ENCODE measurements at places on chromosomes 12 and 14. TPM values are rescaled to one million over a fixed set of nuclear protein-coding genes. Genes with fewer than 3 reads are reported as not detected.

Gene ATL1
- total RNA-seq, result 44.0 TPM

Gene C12orf56
- total RNA-seq, result 1.8 TPM

- no peak for DNase-seq
Observed at GRCh38 chr14:100639280-100639679, 52.1 kb upstream of the BEGAIN start.

Gene KRT77
- not detected for total RNA-seq

GRCh38 chr14:62081951-62082350 is 319.7 kb downstream of the SNAPC1 start:
- DNase-seq, result no peak

Gene BCL2L2
- 32.6 TPM for total RNA-seq

Gene GPHB5
- total RNA-seq, result not detected

DNA sequence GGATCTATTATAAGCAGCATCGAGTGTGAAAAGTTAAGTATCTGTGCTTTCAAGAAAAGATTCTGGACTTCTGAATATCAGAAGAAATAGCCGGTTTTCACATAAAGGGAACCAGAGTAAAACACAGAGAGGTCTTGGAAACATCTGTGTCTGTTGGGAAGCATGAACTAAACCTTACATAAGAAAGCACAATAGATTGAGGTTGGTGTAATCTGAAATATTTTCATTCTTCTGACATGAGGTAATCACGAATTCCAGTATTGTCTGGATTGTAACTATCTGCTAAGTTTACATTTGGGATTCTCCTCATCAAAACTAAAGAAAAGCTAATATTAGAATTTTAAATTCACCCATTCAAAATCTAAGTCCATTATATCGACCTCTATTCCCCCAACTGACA is 161.3 kb downstream of the CPNE8 start:
- no peak for DNase-seq

DNA sequence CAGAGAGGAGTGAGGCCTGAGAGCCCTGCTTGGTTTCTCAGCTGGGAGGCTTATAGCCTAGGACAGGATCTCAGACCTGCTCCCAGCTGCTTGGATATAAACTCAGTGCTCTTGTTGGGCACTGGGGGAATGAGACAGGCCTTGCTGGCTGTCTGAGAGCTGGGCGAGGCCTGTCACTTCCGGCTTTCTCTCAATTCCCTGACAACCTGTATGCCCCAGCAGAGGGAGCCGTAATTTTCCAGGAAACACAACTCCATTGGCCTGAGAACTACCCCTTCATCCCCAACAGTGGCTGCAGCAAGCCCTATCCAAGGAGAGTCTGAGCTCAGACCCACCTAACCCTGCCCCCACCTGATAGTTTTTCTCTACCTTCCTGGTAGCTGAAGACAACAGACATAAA is 258.3 kb upstream of the STXBP6 start:
- DNase-seq, result no peak

DNA sequence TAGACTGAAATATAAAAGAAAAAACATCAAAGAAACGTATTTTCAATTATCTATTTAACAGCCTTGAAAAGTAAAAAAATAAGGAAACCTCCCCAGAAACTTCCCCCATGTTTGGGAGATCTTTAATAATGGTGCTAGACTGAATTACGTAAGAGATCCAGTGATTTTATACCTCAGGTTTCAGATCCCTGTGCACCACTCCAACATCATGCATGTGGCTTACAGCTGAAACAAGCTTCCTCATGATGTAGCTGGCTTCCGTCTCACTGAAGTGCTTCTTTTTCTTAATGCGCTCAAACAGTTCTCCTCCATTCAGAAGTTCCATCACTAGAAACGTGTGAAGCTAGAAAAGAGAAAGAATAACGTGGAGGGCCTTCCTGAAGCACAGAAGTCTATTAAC is 78.0 kb upstream of the TTC7B start:
- no peak for DNase-seq

Gene LUM
- not detected for total RNA-seq

Gene LALBA
- not detected for total RNA-seq

DNA sequence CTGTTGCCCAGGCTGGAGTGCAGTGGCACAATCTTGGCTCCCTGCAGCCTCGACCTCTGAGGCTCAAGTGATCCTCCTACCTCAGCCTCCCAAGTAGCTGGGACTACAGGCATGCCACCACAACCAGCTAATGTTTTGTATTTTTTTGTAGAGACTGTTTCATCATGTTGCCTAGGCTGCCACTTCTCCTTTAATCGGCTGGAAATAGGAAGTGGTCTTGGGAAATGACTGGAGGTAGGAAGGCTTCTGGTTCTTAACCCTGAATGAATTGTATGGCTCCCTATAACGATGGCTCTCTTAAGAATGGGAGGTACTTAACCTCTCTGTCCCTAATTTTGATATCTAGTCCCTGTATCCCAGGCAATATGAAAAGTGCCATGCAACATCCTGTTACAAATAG is 113.9 kb upstream of the USP15 start:
- no peak for DNase-seq

GRCh38 chr14:22850944-22851764 is 14.8 kb downstream of the MMP14 start:
- DNase-seq, result no peak

GRCh38 chr12:95594136-95594535 is 42.9 kb upstream of the USP44 start:
- DNase-seq, result no peak

- DNase-seq, result peak; percentile 23
Observed at GRCh38 chr14:22387776-22388241, 201.2 kb downstream of the DAD1 start.

Gene FOXN4
- 0.61 TPM for total RNA-seq

DNA sequence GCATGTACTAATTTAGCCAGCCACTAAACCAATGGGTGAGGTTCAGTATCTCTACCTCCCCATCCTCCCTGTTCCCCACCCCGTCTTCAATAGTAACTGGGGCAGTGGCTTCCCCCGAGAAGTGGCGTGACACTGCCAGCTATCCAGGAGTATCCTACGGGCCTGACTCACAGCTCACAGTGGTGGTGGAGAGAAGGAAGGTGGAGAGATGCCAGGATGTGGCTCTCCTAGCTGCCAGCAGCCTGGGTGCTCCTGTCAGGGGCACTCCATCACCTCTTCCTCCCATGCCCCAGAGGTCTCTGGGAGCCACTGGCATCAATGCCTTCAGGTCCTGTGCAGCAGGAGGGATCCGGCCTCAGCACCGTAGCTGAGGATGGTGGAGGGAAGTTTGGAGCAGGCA is 49.0 kb downstream of the TSPAN11 start:
- DNase-seq, result no peak

- no peak for DNase-seq
Observed at GRCh38 chr14:48563489-48563888, 888.1 kb upstream of the MDGA2 start.
